ENCODE measurements at places on chromosomes 16 and 17. TPM values are rescaled to one million over a fixed set of nuclear protein-coding genes. Genes with fewer than 3 reads are reported as not detected.
A peak's percentile ranks its signal among the peaks of the same experiment; 100 is the strongest.

DNA sequence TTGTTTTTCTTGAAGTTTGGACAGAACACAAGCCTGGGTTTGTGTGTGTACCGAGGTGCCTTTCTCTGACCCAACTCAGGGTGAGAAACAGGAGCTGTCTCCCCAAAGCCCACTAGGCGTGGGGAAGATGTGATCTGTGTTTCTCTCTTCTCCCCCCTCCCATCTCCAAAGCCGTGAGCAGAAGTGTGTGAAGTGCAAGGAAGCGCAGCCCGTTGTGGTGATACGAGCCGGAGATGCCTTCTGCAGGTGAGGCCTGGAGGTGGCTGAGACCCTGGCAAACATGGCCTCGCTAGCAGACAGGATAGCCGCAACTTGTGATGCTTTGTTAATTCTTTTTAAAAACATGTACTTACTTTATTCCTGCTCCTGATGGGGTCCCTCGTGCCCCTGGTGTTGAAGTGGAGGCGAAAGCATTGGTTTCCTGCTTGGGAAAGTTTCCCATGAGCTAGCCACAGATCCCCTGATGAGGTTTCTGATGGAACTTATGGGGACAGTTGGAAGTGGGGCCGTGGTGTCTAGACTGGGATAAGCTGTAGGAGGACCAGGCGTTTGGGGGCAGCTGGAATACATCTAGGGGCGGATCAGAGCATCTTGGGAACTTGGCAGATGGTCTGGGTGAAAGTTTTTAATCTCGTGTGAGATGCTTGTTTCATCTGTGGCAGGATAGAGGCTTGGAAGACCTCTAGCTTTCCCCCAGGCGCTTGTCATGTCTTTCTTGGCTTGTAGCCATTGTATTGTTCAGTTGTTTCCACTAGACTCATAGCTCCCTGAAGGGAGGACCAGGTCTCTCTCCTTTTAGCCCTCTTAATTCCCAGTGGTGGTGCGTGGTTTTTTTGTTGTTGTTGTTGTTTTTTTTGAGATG lies 893 bp downstream of the CTU2 start:
- DNase-seq: no peak

- DNase-seq: no peak
Observed at GRCh38 chr16:89565506-89566372, 5.3 kb downstream of the RPL13 start.

DNA sequence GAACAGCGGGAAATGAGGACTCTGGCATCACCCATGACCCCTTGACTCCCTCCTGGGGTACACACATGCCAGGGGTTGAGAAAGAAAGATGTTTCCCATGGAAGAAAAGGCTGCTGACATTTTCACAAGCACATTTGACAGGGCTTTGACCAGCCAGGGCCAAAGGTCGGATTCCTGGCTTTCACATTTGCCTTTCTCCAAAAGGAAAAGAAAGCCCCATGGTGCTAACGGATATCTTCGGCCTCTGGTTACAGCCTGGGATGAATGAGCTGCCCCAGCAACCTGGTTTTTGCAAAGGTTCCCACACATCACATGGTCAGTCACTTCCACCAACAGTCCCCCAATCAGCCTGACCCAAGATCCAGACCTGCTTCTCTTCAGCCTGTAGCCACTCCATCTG lies 478.2 kb upstream of the CDH11 start:
- DNase-seq: no peak

DNA sequence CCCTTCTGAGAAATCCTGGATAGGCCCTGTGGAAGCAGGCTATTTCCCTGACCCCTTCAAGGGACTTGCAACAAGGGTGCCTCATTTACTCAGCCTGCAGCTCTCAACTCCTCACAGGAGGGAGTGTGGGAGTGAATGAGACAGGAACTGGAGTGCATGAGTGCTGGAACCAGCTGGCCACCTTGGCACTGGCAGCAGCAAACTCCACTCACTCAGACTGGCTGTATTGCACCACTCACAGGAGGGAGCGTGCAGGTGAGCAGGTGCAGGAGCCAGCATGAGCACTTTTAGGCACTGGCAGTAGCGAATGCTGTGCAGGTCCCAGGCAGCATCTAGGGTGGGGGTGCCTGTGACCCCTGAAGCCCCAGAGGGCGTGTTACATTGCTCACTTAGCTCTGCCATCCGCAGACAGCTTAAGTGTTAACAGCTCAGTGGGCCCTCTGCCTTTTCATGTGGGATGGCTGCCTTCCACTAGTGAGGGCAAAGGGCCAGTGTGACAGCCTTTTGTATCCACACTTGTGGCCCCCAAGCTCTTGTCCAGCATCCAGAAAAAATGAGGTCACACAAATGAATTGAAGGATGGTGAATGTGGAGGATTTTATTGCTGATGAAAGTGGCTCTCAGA lies 11.0 kb upstream of the ZNHIT3 start:
- no peak for DNase-seq

GRCh38 chr16:27742333-27742732 lies 192.4 kb downstream of the KATNIP start:
- no peak for DNase-seq

DNA sequence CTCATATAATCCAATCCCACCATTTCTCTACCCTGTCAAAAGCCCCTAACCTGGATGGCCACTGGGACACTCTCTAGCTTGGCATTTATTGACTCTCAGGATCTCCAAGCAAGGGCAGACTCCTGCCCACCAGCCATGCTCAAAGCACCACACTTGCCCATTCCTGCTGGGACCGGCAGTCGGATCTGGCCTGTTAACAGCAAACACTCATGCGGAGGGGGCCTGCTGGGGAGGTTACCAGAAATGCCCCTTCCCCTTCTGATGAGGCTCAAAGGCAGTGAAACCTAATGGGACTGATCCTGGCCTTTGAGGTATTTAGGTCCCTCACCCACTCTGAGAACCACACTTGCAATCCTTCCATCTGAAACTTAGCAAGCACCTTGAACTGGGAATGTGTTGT lies 6.5 kb upstream of the CCL1 start:
- DNase-seq: no peak

GRCh38 chr17:30378825-30379302 lies at the start of gene CPD:
Gene CPD (plus strand): TSS chr17:30378927. CDS start chr17:30378981, 54 bp downstream.
- DNase-seq: peak; percentile 93

DNA sequence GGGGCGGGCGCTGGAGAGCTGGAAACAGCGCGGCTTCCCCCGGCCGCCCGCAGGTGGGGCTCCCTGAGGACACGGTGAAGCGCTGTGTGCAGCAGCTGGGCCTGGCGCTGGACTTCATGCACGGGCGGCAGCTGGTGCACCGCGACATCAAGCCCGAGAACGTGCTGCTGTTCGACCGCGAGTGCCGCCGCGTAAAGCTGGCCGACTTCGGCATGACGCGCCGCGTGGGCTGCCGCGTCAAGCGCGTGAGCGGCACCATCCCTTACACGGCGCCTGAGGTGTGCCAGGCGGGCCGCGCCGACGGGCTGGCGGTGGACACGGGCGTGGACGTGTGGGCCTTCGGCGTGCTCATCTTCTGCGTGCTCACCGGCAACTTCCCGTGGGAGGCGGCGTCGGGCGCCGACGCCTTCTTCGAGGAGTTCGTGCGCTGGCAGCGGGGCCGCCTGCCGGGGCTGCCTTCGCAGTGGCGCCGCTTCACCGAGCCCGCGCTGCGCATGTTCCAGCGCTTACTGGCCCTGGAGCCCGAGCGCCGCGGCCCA lies 27.8 kb downstream of the SBK1 start:
- no peak for DNase-seq

Gene ZPBP2
- total RNA-seq: not detected

DNA sequence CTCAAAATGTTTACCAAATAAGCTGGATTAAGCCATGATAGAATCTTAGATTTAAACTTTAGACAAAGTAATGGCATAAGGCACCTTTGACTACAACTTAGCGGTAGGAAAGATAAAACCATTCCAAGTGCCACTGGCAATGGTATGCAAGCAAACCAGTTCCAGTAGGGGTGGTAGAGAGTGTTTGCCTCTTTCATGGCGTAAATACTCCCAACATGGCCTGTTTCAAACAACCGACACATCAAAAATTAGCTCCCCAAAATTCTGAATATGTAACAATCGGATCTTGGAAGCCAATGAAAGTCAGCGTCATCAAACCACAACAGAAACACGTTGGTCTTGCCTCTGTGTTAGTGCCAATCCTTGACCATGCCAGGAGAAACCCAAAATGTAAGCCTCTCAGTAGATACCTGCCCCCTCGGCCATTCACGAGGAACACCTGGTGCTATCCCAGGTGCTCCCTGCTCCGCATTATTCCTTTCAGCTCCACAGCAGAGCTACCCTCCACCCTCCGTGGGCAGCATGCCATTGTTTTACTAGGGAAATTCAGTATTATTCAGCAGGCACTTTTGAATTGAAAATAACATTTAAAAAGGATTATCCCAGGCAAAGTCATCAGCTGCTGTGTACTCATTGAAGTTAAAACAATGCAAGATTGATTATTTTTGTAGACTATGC lies 307.8 kb upstream of the CDH11 start:
- no peak for DNase-seq

DNA sequence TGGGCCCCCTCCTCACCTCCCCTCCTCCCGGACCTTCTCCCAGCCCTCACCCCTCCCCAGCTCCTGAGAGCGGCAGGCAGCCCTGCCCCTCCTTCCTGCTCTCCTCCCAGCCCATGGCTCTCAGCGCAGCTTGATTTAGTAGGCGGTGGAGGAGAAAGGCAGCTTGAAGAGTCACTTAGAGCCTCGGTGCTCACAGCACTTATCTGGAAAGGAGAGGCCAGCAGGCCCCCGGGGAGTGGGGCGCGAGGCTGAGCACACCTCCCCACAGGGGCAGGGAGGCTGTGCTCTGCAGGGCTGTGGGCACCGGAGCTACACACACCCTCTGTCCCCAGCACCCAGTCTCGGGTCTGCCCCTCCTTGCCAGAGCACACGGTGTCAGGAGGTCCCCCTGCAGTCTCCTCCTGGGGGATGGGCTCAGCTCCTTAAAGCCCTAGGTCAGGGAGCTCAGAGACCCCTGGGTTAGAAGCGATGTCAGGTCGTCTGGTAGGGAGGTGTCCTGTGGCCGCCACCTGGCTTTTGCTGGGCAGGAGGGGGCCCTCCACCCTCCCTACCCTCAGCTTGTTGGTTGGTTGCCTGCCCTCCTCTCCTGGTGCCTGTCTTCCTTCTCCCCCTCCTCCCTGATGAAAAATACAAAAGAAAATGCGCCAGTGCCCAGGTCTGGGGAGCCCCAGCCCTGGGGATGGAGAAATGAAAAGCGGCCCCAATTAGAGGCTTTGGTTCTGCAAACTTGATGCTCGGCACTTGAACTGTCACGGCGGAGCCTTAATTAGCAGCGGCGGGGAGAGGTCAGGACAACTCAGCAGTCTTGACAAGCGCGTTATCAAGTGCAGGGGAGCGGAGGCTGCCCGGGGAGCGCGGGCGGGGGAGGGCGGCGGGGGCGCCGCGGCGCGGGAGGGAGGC lies 151.1 kb upstream of the GSE1 start:
- no peak for DNase-seq

- DNase-seq: no peak
Observed at GRCh38 chr16:87486713-87487247, 6.0 kb downstream of the ZCCHC14 start.

Gene GP1BA
- 0.10 TPM for total RNA-seq

Gene C17orf50
- total RNA-seq: not detected

- DNase-seq: no peak
Observed at GRCh38 chr17:36827081-36827480, 110.2 kb upstream of the LHX1 start.

Gene KRTAP2-3
- 0.30 TPM for total RNA-seq

GRCh38 chr16:2686912-2687507 lies 4.7 kb downstream of the KCTD5 start:
- no peak for DNase-seq

DNA sequence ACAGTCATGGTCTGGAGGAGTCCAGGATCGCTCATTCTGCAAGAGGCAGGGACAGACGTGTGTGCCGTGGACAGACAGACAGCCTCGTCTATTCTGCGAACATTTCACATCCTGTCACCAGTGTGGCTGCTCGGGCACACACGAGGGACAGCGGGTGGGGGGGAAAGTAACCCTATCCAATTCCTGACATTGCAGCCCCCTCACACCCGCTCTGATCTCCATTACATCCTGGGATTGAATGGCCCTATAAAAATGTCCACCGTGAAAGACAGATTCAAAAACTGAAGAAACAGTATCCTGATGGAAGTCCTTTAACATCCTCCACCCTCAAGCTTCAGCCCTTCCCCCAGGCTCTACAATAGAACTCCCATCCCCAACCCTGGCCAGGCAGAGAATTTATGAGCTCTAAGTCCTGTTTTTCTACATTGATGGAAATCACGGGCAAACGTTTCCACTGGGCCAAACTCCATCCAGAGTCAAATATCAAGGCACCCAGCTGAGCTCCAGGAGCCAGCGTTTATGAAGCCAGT lies 39.4 kb downstream of the HS3ST3A1 start:
- DNase-seq: no peak

Gene CMC2
- 16.6 TPM for total RNA-seq

GRCh38 chr16:72878301-72879269 lies 169.3 kb downstream of the ZFHX3 start:
- DNase-seq: no peak

- DNase-seq: no peak
Observed at GRCh38 chr17:4574448-4575045, 9.8 kb upstream of the SMTNL2 start.

DNA sequence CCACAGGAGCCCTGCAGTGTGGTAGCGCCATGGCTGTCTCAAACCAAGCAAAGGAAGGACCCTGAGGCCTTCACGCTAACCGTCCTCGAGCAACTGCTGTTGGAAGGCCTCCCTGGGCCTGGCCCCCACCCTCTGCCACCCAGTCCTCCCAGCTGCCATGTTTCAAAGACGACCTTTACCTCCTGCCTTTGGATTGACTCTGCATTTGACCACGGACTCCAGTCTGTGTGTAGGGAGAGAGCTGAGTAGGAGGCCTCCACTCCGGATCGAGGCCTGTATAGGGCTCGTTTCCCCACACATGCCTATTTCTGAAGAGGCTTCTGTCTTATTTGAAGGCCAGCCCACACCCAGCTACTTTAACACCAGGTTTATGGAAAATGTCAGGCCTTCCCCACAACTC lies 24.3 kb downstream of the PLCD3 start:
- no peak for DNase-seq

DNA sequence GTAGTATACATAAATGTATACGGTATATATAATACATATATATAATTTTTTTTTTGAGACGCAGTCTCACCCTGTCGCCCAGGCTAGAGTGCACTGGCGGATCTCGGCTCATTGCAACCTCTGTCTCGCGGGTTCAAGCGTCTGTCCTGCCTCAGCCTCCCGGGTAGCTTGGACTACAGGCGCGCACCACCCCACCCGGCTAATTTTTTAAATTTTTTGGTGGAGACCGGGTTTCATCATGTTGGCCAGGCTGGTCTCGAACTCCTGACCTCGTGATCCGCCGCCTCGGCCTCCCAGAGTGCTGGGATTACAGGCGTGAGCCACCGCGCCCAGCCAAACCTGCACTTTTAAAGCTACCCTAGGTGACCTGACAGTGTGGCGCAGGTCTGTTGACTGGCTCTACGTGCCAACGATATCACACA lies 745 bp downstream of the PAM16 start:
- DNase-seq: no peak

DNA sequence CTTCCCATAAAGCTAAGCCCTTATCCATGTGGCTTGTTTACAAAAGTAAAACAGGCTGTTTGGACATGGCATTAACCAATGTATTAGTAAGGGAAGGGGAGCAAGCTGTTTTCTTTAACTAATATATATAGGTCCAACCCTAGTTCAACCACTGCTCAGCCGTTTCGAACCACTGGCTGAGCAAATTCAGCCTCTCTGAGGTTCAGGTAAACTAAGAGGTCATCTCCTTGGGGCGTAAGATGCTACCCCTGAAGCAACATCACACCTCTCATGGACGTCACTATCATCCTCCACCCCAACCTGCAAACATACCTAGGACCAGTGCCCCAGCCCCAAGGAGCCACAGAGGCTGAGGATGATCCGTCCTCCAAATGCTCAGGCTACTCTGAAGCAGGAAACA lies 45.2 kb downstream of the ANKRD11 start:
- no peak for DNase-seq

- no peak for DNase-seq
Observed at GRCh38 chr16:24367186-24367710, 111.1 kb downstream of the CACNG3 start.

Data from skin of body (tissue), 3 donors.